ENCODE measurements at places on chromosomes 7 and 10.

- DNase-seq = no peak
These were observed 668.4 kb upstream of the NRP1 start for GRCh38 chr10:34002896-34003295.

DNA sequence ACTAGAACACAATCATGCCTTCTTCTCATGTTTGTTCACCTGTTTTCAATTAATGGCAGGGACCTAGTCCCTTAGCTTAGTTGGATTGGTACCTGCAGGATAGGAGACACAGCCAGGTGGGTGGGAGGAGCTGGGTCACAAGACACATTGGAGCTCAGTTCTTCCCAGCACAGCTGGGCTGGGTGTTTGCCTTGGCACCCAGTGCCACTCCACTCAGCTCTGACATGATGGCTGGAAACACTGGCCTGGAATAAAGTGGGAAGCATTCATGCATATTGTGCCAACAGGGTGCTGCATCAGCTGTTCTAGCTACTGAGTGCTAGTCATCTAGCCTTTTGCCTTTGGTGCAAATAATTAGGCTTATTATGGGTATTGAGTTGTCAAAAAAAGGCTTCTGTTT, 226.1 kb downstream of the PTEN start:
- DNase-seq = no peak

- no peak for DNase-seq
These were observed 780.3 kb downstream of the LRMDA start for GRCh38 chr10:76211691-76212090.

DNA sequence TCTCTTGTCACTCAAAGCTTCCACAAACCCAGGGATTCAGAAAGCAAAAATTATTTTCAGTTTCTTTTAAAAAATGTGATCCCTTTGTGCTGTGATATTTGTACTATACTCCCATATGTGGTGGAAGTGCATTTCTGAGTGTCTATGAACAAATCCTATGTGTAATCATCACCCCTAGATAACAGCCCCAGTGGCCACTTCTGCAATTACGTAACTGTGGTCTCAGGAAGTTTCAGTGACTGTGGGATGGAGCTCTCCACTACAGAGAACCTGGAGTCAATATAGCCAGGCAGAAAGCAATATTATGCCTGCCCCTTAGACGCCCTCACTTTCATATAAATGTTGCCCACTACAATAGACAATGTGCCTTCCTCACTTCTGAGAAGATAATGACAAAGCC, 1101.7 kb upstream of the GHITM start:
- no peak for DNase-seq

DNA sequence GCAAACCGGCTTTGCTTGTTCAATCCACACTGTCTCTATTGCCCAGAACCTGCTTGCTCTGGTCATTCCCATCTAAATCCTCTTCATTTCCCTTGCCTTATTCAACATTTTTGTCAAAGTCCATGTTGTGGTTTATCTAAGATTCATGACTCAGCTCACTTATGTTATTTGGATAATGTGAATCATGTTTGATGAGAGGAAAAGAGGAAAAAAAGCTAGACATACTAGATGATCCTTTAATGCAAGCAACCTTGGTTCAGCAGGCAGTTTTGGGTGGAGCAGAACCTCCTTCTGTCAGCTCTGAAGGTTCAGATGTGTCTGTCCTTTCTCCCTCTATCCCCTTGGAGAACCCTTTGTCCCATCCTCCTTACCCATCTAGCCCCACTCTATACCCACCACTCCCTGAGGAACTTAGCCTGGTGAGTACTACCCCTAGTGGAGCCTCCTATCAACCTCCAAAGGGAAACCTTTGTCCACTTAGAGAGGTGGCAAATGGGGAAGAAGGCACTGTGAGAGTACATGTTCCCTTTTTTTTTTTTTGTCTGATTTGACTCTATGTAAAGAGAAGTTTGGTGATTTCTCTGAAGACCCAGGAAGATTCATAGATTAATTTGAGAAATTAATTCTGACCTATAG, 2.1 kb upstream of the SAMD9L start:
- DNase-seq = no peak
